ENCODE measurements at places on chromosomes 5 and 9.

GRCh38 chr5:175728885-175729828, 71.3 kb downstream of the HRH2 start:
- H3K4me1 ChIP-seq, result peaks cover 2% of the 10 kb centered on the region
- no peaks in the 10 kb centered on the region for H3K36me3 ChIP-seq
- peak; percentile 14 for DNase-seq
- H3K27me3 ChIP-seq, result peaks cover 20% of the 10 kb centered on the region
- H3K27ac ChIP-seq, result no peak overlapping the region
- peak overlapping the region; percentile 23 for H3K4me3 ChIP-seq

DNA sequence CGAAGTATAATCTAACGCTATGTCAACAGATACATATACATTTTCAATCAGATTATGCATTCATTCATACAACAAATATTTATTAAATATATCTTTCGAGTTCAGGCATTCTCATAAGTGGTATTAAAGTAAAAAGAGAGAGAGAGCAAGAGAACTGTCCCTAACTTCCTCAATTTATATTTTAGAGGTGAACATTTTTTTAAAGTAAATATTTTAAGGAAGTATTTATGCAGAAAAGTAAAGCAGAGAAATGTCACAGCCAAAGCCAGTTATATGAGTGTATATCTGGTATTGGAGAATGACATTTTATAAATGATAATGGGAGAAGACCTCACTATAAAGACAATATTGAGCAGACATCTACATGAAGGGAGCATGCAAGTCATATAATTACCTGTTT, 667.3 kb upstream of the CDH9 start:
- H3K36me3 ChIP-seq, result no peaks in the 10 kb centered on the region
- no peak overlapping the region for H3K27ac ChIP-seq
- no peaks in the 10 kb centered on the region for H3K27me3 ChIP-seq

DNA sequence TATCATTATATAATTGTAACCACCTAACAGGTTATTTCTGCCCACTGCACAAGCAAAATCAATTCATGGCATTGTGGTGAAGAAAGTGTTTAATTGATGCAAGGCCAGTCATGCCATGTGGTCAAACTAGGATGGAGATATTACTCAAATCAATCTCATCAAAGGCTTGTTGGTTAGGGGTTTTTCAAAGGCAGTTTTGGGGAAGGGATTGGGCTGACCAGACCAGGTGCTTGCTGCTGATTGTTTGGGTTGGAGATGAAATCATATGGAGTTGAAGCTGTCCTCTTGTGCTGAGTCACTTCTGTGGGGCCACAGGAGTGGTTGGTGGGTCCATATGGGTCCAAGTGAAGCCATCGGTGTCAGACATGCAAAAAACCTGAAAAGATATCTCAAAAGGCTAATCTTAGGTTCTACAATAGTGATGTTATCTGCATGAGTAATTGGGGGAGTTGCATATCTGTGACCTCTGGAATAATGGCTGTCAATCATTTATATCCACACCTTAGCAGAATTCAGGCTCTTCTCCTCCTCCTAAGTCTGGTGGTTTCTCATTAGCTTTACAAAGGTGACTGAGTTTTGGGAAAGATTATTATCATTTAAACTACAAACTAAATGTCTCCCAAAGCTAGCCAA, 44.9 kb downstream of the HMGCS1 start:
- DNase-seq, result no peak
- no peak overlapping the region for H3K4me3 ChIP-seq
- H3K27ac ChIP-seq, result no peak overlapping the region
- H3K4me1 ChIP-seq, result no peaks in the 10 kb centered on the region
- peaks cover 10% of the 10 kb centered on the region for H3K27me3 ChIP-seq

DNA sequence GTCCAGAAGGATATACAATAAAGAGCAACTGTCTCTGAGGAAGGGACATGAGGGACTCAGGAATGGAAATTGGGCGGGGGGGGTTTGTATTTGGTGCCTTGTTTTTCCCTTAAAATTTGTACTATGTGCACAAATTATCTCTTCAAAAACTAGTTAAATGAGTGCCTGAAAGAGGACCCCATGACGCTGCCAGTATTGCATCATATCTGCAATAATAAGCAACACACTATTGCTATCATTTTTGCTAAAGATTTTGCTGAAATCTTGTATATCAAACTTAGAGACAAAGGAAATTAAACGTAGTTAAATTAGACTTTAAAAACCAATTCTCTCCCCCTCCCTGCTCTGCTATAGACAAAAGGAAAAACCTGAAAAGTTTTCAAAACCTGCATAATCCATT, 89.7 kb upstream of the SLC30A5 start:
- peaks cover 3% of the 10 kb centered on the region for H3K27me3 ChIP-seq
- DNase-seq, result no peak
- H3K27ac ChIP-seq, result no peak overlapping the region
- no peak overlapping the region for H3K4me3 ChIP-seq

- H3K36me3 ChIP-seq, result no peaks in the 10 kb centered on the region
- H3K4me3 ChIP-seq, result no peak overlapping the region
- H3K27ac ChIP-seq, result no peak overlapping the region
- no peak for DNase-seq
- H3K27me3 ChIP-seq, result no peaks in the 10 kb centered on the region
- no peaks in the 10 kb centered on the region for H3K4me1 ChIP-seq
Observed at GRCh38 chr5:14655146-14655741, 9.3 kb upstream of the OTULIN start.

DNA sequence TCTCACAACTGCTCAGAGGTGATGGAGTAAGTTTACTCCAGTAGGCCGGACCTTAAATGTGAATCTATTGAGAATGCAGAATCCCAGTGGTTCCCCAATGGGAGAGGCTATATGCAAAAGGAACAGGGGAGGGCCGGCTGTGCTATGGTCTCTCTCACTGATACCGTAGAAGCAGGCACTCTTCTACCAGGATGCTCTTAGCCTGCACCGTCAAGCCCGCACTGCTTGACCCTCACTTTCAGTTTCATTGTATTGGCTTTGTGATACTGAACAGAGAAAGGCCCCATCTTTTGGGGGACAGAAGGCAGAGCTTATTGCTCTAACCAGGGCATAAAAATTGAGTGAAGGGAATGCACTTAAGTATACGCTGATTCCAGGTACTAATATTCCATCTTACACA, 615.0 kb upstream of the RGMB start:
- no peak overlapping the region for H3K27ac ChIP-seq
- no peaks in the 10 kb centered on the region for H3K4me1 ChIP-seq
- no peaks in the 10 kb centered on the region for H3K27me3 ChIP-seq
- no peak overlapping the region for H3K4me3 ChIP-seq
- H3K36me3 ChIP-seq, result no peaks in the 10 kb centered on the region
- DNase-seq, result no peak

DNA sequence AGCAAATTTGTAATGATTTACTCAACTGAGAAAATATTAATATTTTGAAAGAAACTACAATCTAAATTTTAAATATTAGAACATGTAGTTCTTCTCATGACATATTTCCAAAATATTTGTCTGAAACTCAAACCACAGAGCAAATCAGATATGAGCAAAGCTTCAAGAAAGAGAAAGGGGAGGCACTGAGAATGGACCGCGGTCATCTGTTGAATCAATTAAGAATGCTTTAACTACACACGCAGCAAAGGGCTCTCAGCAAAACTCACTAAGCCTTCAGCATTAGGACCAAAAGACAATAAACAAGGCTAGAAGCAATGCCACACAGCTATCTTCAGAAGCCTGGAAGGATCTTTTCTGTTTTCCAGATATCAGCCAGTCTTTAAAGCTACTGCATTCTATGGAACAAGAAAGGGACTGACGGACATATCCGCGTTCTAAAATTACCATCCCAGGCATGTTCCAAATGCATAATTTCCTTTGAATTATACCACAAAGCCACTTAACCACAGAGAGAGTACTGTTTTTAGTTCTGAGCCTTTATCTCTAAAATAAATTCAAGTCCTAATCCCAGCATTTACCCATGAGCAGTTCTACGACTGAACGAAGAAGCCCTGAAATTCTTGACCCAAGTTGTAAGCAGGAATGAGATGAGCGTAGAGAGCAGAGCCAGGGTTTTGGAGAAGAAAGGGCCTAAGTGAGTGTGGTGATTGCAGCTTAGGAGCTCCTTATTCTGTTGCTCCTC, 513.5 kb downstream of the AGTPBP1 start:
- no peak for DNase-seq
- no peak overlapping the region for H3K27ac ChIP-seq
- peaks cover 25% of the 10 kb centered on the region for H3K27me3 ChIP-seq
- no peaks in the 10 kb centered on the region for H3K36me3 ChIP-seq
- H3K4me3 ChIP-seq, result no peak overlapping the region
